DMS79 treated with DMSO at 0.1 percent for 48 hours (cell line): ENCODE measurements at places on chromosomes 7 and 10.

- DNase-seq = no peak
These were observed 116.6 kb upstream of the RSU1 start for GRCh38 chr10:16933783-16934182.

GRCh38 chr10:5071411-5072198, 22.6 kb upstream of the AKR1C3 start:
- DNase-seq = no peak

DNA sequence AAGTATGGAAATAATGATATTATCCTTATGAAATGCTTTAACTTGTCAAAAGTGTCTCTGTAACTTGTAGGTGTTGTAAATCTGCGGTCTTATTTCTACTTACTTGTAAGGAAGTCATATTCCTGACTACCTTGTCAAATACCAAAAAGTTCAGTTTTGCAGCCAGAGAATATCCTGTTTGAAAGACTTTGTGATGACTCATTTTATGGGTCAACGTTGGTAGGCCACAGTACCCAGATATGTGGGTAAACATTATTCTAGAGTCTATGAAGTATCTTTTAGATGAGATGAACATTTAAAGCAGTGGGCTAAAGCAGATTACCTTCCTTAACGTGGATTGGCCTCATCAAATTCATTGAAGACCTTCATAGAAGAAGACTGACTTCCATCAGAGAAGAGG, 195.3 kb downstream of the PPP1R9A start:
- no peak for DNase-seq

GRCh38 chr7:154651501-154651900, 351.4 kb downstream of the PAXIP1 start:
- no peak for DNase-seq

- no peak for DNase-seq
These were observed 61.2 kb upstream of the FAM20C start for GRCh38 chr7:130875-131780.

GRCh38 chr7:138126928-138127327, 50.7 kb downstream of the AKR1D1 start:
- DNase-seq = no peak

DNA sequence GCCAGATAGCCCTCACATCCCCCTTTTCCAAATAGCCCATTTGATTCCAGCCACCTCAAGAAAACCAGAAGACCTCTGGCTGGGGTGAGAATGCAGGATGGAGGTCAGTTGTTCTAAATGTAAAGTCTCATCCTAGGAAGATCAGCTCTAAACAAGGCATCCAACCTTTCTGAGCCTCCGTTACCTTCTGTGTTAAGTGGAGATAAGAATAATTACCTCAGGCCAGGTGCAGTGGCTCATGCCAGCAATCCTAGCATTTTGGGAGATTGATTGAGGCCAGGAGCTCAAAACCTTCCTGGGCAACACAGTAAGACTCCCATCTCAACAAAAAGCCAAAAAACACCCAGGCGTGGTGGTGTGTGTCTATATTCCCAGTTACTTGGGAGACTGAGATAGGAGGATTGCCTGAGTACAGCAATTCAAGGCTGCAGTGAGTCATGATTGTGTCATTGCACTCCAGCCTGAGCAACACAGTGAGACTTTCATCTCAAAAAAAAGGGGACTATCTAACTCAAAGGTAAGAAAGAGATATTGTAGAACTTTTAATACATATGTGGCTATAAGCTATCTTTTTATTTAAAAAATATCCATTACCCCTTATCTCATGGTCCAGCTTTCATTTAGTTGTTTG, 43.5 kb downstream of the PRTFDC1 start:
- no peak for DNase-seq

DNA sequence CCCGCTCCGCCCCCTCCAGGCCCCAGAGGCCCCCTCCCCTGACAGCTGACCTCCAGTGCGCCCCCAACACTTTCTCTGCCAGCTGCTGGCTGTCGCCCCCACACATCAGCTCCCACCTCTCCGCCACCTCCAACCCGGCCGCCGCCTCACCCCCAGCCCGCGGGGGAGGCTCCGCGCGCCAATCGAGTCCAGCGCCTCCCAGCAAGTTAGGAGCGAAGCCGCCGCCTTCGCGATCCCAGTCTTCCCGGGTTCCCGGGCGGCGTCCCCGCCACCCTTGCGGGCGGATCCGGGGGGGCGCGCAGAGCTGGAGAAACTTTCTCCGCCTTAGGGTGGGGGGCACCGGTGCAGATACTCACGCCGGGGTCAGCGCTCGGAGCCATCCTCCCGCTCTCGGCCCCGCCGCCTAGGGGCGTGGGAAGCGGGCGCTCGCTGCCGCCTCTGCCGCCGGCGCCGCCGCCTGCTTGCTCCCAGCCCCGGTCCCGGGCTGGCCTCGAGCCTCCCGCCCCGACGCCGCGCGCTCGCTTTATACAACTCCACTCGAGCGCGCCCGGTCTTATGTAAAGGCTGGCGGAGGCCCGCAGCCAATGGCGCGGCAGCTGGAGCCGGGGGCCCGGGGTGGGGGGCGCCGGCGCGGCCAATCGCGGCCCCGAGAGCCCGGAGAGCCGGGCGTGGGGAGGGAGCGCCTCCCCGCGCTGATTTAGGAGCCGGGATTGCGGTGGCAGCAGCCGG, at the start of gene CRTAC1:
TSS of gene CRTAC1 (minus strand) at position 529 of the 729 bp plus-strand sequence. CDS start at position 380, 149 bp downstream.
- peak; percentile 51 for DNase-seq
